Stimulated activated CD8-positive, alpha-beta memory T cell treated with anti-CD3 and anti-CD28 coated beads, Interleukin-4, amount 100 ng/mL, for 4 hours (primary cell): ENCODE measurements at places on chromosomes 6 and 20.

DNA sequence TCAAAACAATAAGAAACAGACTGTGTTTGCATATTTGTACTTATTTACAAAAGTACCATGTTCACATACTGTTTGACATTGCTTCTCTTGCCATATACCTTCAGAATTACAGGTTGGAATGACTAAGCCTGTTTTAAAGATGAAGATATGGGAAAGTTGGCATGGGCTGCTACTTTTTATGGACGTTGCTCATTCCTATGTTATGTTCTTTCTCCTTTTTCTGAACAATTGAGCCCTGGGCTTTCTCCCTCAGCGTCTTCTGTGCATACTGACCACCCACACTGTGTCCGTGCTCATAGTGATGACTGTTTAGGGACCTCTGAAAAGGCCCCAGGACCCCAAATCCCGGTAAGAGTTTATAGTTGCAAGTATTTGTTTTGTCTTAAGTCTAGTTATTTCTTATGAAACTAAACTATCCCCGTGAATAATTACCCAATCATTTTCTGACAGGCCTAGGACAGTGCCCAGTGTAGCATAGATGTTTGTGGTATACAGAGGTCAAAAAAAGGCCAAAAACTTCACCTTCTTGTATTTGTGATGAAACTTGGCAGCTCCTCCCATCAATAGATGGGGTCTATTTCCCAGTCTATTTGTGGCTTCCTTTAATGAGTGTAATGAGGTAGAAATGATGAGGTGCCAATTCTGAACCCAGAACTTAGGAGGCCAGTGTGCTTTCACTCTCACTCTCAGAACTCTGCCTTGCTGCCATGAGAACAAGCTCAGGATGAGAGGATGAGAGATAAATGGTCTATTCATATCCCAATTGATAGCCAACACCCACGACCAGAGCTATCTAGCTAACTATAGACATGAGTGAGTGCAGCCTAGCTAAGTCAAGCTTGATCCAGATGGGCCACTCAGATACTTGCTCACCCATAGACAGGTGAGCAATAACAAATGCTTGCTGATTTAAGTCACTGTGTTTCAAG, 40.9 kb downstream of the GSTA4 start:
- no peak for DNase-seq

- DNase-seq = no peak
These were observed 10.0 kb upstream of the SMAP1 start for GRCh38 chr6:70657706-70658105.

GRCh38 chr6:9527679-9528286, 887.1 kb downstream of the TFAP2A start:
- DNase-seq = no peak

DNA sequence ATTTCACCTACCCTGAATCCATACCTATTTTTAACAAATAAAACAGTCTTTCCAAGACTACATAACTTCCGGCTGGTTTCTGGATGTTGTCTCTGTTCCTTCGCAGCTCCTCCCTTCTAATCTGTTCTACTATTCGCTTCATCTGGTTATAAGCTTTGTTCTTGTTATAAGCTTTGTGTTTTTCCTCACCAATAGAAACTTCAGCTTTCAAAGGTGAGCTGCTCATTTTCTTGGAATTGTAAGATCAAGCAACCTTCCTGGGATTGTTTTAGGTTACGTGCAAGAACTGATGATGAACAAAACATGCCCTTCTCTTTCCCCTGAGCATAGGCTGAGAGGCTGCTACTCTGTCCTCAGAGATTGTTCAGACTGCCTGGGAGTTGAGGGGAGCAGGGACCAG, 2.1 kb downstream of the GFOD1 start:
- no peak for DNase-seq

GRCh38 chr6:30618270-30618797, 694 bp downstream of the MRPS18B start:
- DNase-seq = no peak

GRCh38 chr6:137661601-137662000, 167.4 kb upstream of the OLIG3 start:
- peak; percentile 38 for DNase-seq

DNA sequence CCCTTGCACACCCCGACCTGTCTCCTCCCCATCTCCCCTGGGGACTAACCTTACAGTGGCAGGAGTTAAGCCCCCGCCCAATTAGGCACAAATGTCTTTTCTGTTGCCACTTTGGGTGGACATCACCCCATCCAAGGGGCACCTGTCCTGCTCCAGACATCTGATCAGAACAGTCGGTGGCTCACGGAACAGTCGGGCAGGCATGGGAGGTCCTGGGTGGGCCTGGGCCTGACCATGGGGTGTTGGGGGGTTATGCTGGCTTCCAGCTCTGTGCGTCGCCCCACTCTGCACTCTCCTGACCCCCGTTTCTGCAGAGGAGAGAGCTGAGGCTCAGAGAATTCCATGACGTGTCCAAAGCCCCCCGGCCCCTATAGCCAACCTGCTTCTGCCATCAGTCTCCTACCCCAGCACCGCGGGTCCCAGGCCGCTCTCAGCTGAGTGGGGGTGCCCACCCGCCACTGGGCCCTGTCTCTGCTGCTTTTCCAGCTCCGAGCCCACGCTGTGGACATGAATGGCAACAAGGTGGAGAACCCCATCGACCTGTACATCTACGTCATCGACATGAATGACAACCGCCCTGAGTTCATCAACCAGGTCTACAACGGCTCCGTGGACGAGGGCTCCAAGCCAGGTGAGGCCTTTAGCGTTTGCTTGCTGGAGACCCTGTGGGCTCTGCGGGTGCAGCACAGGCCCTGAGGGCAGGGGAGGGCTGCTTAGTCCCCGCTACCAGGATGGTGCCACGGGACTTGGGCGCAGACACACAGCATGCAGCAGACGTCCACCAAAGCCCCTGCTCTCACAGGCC, 213.2 kb downstream of the TAF4 start:
- DNase-seq = no peak

GRCh38 chr6:139115989-139116758, 18.7 kb upstream of the HECA start:
- no peak for DNase-seq

DNA sequence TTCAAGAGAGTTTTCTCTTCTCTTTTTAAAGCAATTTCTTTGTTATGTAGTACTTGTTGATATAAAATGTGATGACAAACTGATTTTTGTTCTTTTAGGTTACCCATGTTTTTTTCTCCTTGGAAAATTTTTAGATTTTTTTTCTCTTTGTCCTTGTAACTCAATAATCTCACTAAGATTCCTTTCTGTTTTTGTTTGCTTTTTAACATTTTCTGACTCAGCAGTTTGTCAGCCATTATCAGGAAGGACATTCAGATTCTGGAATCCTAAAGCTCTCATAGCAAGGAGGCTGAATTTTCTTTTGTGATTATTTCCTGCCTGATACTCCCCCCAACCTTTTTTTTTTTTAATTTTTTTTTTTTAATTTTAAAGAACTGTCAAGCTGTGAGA, 75.2 kb upstream of the CITED2 start:
- DNase-seq = no peak

- DNase-seq = no peak
These were observed 107.3 kb downstream of the SYCP2 start for GRCh38 chr20:59825944-59826759.

- DNase-seq = no peak
These were observed 21.7 kb downstream of the CST7 start for GRCh38 chr20:24970754-24971153.

- DNase-seq = no peak
These were observed 13.5 kb downstream of the TSHZ2 start for GRCh38 chr20:52985687-52986086.

DNA sequence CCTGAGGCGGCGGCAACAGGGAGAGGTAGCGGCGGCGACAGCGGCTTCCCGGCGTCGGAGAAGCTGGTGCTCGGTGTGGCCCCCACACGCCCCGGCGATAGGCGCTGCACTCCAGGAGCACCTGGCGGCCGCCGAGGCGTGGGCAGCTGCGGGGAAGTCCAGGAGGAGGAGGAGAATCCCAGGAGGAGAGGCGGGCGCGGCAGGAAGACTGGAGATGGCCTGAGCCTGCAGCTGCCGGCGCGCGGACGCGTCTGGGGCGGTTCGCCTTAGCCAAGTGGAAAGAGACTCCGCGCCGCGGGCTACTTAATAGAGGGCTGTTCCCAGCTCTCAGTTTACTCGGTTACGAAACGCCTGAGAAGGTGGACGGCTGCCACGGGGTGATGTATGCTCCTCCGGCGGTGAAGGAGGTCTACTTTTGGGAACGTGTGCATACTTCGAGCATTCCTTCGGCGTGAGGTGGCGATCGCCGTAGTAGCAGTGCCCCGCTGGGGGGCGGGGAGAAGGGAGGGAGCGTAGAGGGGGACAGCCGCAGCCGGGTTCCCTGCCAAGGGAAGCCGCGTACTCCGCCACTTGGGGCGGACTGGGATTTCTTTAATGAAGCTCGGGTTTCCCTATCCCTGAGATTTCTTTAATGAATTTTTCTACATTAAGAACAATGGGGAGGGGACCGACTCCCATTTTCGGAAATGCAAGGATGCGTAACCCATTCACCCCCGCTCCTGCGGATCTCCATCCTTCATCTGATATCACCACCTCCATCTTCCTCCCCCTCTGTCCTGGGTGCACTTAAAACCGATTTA, at the start of gene COL12A1:
Gene COL12A1, minus strand, starts transcription at position 278 of the 800 bp plus-strand sequence. CDS start 3,261 bp downstream, outside the sequence.
- no peak for DNase-seq

DNA sequence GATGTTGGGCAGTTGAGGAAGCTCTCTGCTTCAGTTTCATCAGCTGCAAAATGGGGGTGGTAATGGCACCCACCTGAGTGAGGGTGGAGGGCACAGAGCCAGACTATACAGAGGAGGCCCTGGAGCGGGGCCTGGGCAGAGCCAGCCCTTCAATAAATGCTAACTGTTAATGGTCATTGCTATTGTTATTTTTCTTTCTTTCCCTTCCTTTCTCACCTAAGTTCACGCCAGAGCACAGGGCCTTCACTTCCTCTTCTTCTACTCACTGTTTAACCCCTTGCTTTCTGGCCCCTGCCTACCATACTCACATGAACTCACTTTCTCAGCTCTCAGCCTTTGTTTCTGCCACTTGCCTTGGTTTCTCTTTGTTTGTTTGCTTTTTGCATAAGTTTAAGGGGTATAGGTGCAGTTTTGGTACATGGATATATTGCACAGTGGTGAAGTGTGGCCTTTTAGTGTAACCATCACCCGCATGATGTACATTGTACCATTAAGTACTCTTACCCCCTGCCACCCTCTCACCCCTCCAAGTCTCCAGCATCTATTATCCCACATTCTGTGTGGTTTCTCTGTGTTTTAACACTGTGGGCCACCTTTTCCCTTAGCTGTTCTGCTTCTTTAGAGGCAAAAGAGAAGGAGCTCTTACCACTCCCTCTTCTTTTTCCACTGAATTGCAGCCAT, 7.5 kb upstream of the RREB1 start:
- DNase-seq = no peak

- no peak for DNase-seq
These were observed 34.0 kb downstream of the ZC3H12D start for GRCh38 chr6:149450679-149451375.

- DNase-seq = no peak
These were observed 194.7 kb upstream of the MCHR2 start for GRCh38 chr6:100188754-100189153.

DNA sequence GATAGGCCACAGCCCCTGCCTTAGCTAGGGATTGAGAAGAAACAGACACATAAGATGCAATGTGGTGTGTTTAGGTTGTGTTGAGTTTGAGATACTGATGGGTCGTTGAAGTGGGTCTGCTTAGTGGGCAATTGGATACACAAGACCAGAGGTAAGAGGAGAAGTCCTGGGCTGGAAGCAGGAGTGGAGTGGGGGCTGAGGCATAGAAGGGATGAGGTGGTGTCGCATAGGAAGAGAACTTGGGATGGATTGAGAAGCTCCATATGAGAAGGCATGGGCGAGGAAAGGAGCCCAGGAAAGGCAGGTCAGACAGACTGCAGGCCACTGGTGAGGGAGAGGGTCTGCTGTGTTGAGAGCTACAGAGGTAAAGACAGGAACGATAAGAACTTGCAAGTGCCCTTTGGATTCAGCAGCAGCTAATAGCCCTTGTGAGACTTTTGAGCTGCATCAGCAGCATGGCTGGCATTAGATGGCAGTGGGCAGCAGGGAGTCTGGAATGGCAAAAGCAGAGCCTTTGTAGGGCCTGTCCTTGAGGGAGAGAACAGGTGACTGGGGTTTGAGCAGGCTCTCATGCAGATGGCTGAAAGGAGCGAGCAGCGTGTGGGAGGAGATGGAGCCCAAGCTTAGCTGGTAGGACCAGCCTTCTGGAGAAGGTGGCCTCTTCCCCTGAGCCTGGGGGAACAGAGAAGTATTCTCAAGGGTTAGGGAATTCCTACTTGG, 33.2 kb downstream of the PLCG1 start:
- no peak for DNase-seq

DNA sequence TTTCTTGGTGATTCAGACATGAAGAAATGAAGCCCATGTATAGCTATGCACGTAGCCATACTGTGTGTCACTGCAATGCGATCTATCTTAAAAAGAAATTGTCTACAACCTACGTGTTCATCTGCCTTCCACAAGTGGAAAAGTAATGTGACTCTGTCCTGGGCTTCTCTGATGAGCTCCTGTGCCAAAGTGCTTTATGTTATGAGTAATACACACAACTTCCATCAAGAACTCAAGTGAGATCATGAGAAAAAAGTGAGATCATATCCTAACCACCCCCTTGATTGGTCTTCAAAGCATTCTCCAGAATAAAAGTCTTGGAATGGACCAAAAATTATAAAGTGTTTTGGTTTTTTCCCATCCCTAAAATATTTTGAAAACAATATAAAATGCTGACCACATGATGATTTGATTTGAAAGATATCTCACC, 114.3 kb downstream of the DST start:
- no peak for DNase-seq

DNA sequence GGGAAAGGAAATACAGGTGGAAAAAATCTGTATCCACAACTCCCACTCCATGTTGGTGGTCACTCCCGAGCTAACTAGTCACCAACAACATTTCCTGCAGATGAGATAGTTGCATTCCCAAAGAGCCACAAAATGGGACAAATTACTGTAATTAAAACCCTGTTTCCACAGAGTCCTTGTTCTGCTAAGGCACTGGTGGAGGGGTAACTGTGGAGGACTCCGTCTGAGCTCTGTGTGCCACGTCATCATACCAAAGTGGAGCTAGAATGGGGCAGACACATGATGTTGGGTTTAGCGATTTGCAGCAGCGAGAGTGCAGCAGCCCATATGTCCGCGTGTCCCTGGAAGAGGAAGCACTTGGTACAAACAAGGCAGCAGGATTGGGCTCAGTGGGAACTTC, 172.5 kb upstream of the KCNK16 start:
- no peak for DNase-seq

GRCh38 chr6:139483079-139483478, 108.6 kb upstream of the CITED2 start:
- no peak for DNase-seq

DNA sequence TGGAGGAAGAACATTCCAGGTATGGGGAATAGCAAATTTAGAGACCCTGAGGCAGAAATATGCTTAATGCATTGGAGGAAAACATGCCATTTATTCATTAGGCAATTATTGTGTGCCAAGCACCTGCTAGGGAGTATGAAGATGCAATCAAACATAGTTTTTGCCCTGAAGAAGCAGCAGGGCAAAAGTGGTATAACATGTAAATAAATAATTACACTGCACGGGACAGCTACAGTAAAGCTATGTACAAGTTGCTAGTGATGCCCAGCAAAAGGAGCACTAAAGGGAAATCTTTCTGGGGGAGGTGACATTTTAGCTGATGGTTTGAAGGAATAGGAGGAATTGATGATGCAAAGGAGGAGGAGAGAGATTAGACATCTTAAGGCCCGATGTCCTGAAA, 624 bp upstream of the TJAP1 start:
- DNase-seq = no peak
